ENCODE measurements at places on chromosomes 16 and 17. TPM values are rescaled to one million over a fixed set of nuclear protein-coding genes. Genes with fewer than 3 reads are reported as not detected.

- no peak overlapping the region for H3K27ac ChIP-seq
- DNase-seq: no peak
- H3K4me3 ChIP-seq: no peak overlapping the region
- no peaks in the 10 kb centered on the region for H3K4me1 ChIP-seq
- H3K27me3 ChIP-seq: no peaks in the 10 kb centered on the region
These were observed 183.1 kb downstream of the C16orf95 start for GRCh38 chr16:87133966-87134627.

GRCh38 chr17:77045441-77046041 lies 95.2 kb upstream of the SEC14L1 start:
- H3K36me3 ChIP-seq: no peaks in the 10 kb centered on the region
- DNase-seq: no peak
- H3K4me3 ChIP-seq: no peak overlapping the region
- H3K27me3 ChIP-seq: no peaks in the 10 kb centered on the region
- no peak overlapping the region for H3K27ac ChIP-seq

- H3K4me3 ChIP-seq: no peak overlapping the region
- no peaks in the 10 kb centered on the region for H3K27me3 ChIP-seq
- H3K36me3 ChIP-seq: peaks cover 4% of the 10 kb centered on the region
- H3K27ac ChIP-seq: no peak overlapping the region
These were observed 8.1 kb downstream of the MKS1 start for GRCh38 chr17:58210922-58211321.

- H3K4me1 ChIP-seq: peaks cover 15% of the 10 kb centered on the region
- no peaks in the 10 kb centered on the region for H3K27me3 ChIP-seq
- DNase-seq: peak; percentile 79
These were observed 675 bp downstream of the RNF213 start for GRCh38 chr17:80261159-80261894.

DNA sequence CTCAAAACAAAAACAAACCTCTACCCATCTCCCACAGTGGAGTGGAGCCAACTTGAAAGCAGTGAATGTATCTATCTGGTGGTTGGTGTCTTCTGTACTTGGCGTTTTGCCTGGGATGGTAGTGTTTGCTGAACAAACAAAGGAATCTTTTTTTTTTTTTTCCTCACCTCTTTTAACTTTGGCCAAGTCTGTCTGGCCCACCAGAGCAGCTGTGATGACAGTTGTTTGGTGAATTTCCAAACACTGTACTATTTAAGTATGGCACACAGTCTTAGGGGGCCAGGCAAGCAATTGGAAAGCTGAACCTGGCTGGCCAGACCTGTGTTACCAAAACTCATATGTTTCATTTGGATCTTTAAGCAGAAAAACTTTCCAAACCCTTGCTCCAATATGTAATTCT lies 101.8 kb upstream of the CDH13 start:
- H3K4me1 ChIP-seq: no peaks in the 10 kb centered on the region
- H3K36me3 ChIP-seq: no peaks in the 10 kb centered on the region
- no peaks in the 10 kb centered on the region for H3K27me3 ChIP-seq
- H3K27ac ChIP-seq: no peak overlapping the region
- no peak for DNase-seq
- no peak overlapping the region for H3K4me3 ChIP-seq

DNA sequence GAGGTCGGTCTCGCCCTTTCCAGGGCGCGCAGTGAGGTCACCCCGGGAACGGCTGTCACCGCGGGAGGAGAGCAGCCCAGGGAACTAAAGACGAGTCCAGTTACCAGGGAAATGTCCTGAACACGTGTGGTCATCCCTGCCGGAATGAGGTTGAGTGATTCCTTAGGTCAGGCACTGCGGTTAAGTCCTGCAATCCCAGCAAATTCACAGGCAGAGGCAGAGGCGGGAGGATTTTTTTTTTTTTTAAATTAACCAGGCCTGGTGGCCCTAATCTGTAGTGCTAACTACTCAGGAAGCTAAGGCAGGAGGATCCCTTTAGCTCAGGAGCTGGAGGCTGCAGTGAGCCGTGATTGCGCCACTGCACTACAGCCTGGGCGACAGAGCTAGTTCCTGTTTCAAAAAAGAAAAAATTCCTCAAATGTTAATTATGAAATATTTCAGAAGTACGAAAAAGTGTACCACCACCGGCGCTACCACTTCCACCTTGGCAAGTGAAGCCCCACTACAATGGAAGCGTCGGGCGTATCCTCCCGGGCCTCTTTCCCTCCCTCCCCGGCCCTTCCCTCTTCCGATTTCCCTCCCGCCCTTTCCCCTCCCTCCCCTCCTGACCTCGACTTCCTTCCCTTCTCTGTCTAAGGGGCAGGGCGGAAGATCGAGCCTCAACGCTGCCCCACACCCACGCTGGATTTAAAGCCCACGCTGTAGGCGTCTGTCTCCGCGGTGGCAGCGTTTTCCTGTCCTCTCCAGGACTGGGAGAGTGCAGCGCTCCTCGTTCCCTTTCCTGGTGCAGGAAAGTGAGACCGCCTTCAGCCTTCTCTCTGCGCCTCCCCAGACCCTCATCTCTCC lies 27.3 kb downstream of the SLFN11 start:
- peak overlapping the region; percentile 24 for H3K4me3 ChIP-seq
- no peaks in the 10 kb centered on the region for H3K36me3 ChIP-seq
- DNase-seq: peak; percentile 62
- H3K4me1 ChIP-seq: no peaks in the 10 kb centered on the region
- peak overlapping the region; percentile 53 for H3K27ac ChIP-seq

DNA sequence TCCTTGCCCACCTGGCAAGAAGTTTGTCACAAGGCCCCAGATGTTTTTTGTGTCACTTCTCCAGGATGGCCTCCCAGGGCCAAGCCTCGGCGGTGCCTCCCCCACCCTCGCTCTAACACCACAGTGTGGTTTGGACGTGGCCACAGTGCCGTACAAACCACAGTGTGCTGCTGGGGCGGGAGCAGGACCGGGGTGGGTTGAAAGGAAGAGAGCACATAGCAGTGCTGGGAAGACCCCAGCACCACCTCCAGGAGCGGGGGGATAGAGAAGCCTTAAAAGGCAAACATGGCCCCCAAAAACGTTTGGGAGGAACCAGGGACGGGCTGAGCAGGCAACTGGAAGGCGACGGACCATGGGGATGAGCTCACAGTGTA lies 5.0 kb upstream of the BCL6B start:
- H3K27me3 ChIP-seq: no peaks in the 10 kb centered on the region
- no peak for DNase-seq

DNA sequence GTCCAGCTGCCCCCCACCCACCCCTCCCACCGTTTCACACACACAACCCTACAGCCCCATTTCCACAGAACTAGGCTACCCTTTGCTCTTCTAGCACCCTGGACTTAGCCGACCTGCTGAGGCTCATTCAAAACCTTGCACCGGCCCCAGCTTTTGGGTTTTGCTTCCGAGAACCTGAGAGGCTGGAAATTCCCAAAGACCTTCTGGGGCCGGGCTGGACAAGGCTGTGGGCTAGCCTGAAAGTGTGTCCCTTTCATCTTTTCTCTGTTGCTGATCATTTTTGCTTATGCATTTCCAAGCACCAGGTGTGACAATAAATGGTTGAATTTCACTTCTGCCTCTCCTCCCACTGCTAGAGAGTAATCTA lies 139.0 kb downstream of the DNAH9 start:
- no peaks in the 10 kb centered on the region for H3K4me1 ChIP-seq
- no peak overlapping the region for H3K4me3 ChIP-seq
- no peak for DNase-seq
- no peak overlapping the region for H3K27ac ChIP-seq

DNA sequence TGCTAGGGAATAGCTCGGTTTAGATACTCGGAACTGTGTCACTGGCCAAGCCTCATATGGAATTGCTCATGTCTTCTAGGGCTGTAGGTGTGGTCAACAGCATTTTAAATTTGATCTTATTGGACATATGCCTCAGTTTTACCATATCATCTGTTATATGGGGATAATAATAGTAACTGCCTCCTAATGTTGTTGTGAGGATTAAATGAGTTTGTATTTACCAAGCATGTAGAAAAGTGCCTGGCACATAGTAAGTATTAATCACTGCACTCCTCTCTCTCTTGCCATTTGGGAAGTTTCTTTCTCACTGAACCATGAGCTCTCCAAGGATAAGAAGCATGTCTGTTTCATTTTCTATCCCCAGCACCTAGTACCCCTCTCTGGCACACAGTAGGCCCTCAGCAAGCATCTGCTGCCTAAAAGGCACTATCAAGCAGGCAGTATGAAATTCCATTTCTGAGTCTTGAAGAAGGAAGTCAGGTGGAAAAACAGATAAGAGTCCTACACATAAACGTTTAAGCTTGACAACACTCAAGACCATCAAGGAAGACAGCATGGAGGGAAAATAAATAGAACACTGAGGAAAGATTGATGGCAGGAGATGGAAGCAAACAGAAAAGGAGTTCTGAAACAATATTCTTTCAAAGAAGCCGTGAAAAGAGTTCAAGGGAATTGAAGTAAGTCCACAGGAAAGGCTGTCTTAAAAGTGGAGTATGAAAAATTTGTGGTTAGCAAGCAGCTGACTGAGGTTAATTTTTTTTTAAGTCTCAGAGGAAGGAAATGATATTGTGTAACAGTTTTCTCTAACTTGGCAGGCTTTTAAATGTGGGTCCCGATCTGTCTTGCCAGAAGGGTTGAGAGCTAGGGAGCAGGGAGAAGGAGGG lies 2.2 kb upstream of the ATP6V0A1 start:
- no peak for DNase-seq
- no peaks in the 10 kb centered on the region for H3K4me1 ChIP-seq
- H3K27ac ChIP-seq: peak overlapping the region; percentile 87
- H3K36me3 ChIP-seq: peaks cover 8% of the 10 kb centered on the region

DNA sequence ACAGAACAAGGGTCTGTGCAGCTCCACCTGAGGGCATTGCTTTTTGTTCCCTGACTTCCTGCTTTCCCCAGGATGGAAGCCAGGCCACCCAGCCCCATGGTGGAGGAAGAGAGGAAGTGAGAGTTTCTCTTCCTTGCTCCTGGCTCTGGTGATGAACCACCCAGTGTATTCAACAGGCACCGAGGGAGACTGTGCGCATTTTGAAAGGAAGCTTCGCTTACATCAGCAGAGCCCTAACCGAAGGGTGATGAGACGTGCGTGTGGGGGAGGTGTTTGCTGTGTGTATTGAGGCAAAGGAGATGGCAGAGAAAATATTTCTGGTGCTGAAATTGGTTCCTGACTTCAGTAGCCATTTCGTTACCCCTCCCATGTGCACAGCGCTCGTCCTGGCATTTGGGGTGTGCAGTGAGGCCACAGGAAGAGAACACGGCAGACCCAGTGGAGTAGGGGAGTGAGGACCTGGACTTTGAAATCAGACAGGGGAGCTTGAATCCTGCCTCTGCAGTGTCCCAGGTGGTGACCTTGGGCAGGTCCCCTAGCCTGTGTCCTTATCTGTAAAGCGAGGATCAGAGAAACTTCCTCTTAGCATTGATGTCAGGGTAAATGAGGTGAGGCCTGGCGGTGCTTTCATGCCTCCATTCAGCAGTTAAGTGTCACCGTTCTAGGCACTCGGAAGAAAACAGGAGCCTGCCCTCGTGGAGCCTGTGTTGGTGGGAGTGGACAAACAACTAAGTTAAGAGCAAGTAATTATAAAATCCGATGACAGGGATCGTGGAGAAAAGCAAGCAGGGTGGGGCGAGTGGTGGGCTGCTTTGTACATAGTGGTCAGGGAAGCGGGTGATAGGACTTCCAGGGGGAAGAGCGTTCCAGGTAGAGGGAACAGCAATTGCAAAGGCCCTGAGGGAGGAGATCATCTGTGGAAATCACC lies 7.4 kb downstream of the CMIP start:
- no peak overlapping the region for H3K4me3 ChIP-seq
- peak overlapping the region; percentile 70 for H3K27ac ChIP-seq
- H3K27me3 ChIP-seq: no peaks in the 10 kb centered on the region
- no peaks in the 10 kb centered on the region for H3K36me3 ChIP-seq
- peaks cover 26% of the 10 kb centered on the region for H3K4me1 ChIP-seq

GRCh38 chr17:18381953-18382245 lies 4.3 kb downstream of the EVPLL start:
- H3K36me3 ChIP-seq: no peaks in the 10 kb centered on the region
- DNase-seq: no peak
- no peak overlapping the region for H3K27ac ChIP-seq
- peaks cover 4% of the 10 kb centered on the region for H3K4me1 ChIP-seq
- no peaks in the 10 kb centered on the region for H3K27me3 ChIP-seq

DNA sequence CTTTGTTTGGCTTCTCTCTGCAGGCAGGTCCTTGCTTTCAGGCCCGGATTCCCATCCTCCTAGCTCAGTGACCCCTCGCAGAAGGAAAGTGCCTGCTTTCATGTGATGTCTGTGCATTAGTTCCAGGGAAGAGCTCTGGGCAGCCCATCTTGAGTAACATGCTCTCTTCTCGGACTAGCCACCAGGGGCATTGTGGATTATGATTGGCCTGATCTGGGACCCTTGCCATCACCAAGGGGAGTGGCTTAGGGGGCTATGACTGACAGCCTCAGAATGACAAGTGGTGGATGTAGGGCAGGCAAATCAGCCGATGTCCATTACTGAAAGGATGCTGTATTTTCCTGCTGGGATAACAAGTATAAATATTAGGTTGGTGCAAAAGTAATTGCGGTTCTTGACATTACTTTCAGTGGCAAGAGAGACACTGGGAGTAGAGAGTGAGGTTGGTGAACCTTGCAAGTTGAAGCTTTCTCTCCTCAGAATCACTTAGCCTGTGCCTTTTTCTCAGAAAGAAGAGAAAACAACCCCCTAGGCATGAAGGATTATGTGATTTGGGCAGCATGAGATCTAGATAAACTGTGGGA lies 71.5 kb upstream of the MPHOSPH6 start:
- no peak overlapping the region for H3K4me3 ChIP-seq
- H3K36me3 ChIP-seq: no peaks in the 10 kb centered on the region
- no peaks in the 10 kb centered on the region for H3K4me1 ChIP-seq
- no peak overlapping the region for H3K27ac ChIP-seq
- no peaks in the 10 kb centered on the region for H3K27me3 ChIP-seq

DNA sequence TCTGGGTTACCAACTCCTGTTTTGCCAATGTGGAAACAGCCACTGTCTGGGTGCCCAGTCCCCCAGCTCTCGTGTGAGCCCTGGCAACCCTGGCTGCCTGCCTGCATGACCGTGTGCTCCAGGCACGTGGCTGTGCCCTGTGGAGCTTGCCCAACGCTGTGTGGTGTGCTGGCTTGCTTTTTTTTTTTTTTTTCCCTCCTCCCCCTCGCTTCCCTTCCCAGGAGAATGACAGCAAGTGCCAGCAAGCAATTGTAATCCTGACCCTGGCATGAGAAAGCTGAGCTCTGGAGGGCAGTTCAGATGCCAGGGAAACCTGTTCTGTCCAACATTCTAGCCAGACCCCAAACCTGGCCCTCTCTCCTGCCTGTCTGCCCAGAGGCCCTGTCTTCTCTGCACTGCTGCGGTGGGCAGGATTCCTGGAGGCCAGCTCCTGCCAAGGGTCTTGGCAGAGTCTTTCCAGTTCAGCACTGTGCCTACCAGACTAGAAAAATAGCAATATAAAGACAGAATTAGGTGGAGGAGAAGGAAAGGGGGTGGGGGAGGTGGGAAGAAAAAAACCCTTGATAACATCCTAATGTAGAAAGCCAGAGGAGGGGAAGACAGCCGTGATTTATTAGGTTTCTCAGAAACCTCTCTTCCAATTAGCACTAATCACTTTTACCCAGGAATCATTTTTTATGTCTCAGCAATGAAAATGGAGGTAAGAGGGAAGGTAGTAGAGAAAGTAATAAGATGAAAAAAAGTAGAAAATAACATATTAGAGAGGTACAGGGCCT lies 9.0 kb downstream of the HLF start:
- no peaks in the 10 kb centered on the region for H3K27me3 ChIP-seq
- no peak overlapping the region for H3K27ac ChIP-seq
- no peak overlapping the region for H3K4me3 ChIP-seq
- no peaks in the 10 kb centered on the region for H3K36me3 ChIP-seq
- DNase-seq: no peak

The KRTAP17-1 gene
- total RNA-seq: not detected

The SNRNP25 gene
- total RNA-seq: 48.3 TPM

The RETREG3 gene
- total RNA-seq: 60.3 TPM

The TMED6 gene
- 3.6 TPM for total RNA-seq

The FBXW10 gene
- not detected for total RNA-seq

The TMC7 gene
- total RNA-seq: 10.0 TPM

The CCDC40 gene
- 1.2 TPM for total RNA-seq
